ENCODE measurements at places on chromosomes 5 and 9.

- DNase-seq: no peak
These were observed 100.2 kb downstream of the PDE8B start for GRCh38 chr5:77310494-77311213.

DNA sequence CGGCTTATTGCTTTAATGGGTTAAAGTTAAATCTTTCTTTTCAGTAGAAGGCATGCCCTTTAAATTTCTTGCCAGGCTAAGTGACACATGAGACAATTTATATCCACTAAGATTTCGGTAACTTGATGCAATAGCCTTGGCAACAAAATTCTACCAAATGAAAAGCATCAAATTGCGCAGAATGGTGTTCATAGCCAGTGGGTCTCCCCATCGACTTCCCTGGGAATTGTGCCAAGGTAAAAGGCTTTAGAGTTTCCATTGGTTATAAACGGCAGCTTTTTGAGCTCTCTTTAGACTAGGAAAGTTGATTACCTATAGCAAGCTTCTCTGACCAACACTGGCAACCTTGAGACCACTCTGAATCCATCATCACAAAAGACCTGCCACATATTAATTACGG lies 358.4 kb downstream of the ARRDC3 start:
- DNase-seq: no peak

GRCh38 chr9:5593904-5594303 lies 35.0 kb upstream of the RIC1 start:
- DNase-seq: no peak

GRCh38 chr9:93265301-93265971 lies 81.5 kb downstream of the WNK2 start:
- no peak for DNase-seq

DNA sequence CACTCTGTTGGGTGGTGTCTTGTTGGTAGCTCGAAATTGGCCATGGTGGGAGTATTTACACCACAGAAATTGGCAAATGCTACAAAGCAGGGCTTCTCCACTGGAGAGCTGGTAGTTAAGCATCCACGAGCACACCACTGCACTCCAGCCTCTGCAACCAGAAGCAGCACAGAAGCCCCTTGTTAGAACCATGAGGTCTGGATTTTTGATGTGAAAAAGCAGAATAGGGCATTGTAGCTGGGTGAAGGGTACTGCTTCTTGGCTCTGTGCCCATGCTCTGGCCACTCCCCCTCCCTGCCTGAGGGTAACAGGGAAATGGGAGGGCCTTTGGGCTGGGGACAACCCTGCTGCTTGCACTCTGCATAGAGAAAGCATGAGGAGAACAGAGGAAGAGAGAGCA lies 81.2 kb upstream of the UBTD2 start:
- no peak for DNase-seq

DNA sequence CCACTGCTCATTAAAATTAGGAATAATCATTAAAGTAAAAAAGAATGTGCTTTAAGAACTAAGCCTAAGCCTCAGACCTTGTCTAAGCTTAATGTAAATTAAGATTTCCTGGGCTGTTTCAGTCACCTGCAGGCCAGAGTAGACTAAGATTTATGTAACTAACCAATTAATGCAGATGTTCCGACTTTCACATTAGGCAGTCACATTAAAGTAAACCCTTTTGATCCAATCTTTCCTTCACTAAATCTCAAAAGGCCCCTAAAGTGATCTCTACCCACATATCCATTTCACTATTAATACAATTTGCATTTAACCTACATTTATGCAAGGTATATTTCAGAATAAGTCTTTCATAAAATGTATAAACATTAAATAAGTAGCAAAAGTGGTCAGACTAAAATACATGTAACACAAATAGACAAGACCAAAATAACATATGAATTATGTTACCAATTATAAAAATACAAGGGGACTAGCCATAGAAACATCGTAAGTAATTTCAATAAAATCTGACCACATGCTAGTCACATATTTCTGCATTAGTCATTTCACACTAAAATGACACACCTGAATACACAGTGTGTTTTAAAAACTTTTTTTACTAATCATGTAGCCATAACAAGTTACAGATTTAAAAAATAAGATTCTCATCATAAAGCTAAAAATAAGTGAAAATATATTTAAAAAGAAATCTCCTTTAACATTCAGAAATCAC lies 7.7 kb downstream of the NR3C1 start:
- no peak for DNase-seq

DNA sequence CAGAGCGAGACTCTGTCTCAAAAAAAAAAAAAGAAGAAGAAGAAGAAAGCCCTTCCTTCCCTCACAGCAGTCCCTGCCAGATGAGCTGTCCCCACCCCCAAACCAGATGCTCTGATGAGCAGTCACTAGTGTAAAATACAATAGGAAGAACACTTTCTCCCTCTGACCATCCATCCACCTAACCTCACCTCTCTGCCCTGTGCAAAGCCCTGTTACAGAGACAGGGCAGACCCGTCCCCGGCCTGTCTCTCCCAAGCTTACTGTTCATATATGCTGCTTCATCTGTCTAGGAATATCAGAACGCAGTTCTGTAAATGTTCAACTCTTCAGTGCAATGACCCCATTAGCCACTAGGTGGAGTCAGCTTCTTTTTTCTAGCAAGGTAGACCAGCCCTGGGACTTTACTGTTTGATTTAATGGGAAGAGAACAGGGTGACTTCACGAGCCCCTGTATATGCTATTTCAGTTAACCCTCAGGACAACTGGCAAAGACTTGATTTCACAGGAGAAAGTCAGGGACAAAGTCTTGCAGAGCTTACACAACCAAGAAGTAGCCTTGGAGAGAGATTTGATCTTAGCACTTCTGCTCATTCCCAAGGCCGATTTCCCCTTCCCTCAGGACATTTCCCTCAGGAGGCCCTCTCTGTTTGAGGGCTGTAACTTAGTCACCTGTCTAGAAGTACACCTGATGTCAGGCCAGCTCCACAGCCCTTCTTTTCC lies 14.9 kb upstream of the FGFR4 start:
- peak; percentile 69 for DNase-seq

DNA sequence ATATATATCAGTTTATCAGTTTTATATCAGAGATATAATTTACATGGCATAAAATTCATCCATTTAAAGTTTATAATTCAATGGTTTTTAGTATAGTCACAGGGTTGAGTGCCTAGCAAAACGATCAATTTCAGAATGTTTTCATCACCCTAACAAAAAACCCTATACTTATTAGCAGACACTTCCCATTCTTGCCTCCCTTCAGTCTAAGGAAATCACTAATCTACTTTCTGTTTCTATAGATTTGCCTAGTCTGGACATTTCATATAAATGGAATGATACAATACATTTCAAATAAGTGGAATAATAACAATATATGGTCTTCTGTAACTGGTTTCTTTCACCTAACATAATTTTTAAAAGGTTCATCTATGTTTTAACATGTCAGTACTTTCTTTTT lies 9.6 kb upstream of the LNPEP start:
- no peak for DNase-seq

- no peak for DNase-seq
These were observed 346.6 kb downstream of the PARP8 start for GRCh38 chr5:51013036-51013435.

GRCh38 chr9:36154331-36154952 lies 14.7 kb upstream of the CCIN start:
- no peak for DNase-seq

DNA sequence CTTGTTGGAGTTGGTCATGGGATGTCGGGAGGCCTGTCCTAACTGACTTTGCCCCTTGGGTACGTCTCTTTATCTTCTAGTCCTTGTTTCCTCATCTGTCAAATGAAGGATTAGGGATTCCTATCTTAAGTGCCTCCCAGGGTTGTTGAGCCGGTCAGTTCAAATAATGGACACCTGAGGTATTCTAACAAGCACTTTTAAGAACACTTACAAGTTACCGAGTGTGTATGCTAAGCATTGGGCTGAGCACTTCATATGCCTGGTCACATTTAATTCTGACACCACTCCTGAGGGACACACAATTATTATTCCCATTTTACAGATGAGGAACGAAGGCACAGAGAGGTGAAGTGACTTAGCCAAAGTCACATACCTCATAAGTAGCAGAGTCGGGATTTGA lies 37.1 kb downstream of the CAMK2A start:
- no peak for DNase-seq

DNA sequence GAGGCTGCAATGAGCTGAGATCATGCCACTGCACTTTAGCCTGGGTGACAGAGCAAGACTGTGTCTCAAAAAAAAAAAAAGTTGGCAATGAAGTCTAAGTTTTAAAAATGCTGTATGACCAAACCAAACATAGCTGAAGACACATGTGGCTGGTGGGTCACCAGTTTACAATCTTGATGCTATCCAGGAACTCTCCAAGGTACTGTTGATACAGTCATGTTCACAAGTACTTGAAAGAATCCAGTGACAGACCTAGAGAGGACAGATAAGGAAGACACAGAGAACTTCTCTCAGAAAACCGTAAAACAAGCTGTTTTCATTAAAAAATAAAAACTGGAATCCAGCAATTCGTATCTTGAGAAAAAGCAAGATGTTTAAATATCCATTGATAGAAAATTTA lies 95.7 kb downstream of the ACTBL2 start:
- DNase-seq: no peak

- no peak for DNase-seq
These were observed 29.3 kb downstream of the SLC1A1 start for GRCh38 chr9:4519604-4520003.

DNA sequence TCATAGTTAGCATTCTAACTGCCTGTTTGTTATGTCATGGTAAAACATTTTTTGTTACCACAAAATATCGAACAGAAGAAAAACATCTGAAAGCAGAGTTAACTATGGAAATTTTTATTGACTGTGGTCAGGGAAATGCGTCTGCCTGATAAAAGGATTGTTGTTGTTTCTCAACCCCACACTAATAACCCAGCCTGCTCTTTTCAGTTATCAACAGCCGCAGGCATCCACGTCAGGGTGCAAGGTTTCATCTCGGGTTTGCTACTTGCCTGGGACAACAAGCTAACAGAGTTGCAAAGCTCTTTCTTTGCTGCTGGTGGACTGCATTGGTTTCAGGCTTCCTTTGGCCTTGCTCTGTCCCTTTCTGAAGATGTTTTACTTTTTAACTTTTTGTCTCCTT lies 969.2 kb downstream of the CDH18 start:
- DNase-seq: no peak

DNA sequence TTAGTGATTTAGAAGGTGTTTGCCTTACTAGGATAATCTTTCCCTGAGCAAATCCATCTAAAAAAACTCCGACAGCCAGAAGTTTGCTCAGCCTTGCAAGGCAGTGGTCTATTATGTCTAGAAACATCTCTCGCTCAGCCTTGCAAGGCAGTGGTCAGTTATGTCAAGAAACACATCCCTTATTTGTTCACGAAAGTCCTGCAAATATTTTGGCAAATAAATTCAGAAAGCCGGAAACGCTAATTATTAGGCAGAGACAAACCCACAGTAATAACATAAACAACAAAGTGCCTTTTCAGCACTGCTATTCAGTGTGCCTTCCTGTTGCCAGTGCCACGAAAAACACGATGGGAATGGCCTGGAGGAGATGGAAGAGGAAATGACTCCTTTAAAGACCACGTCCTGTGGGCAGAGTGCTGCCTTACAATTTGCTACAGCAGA lies 184.5 kb downstream of the GNAQ start:
- DNase-seq: no peak

- no peak for DNase-seq
These were observed 20.1 kb downstream of the SREK1 start for GRCh38 chr5:66164044-66164790.

DNA sequence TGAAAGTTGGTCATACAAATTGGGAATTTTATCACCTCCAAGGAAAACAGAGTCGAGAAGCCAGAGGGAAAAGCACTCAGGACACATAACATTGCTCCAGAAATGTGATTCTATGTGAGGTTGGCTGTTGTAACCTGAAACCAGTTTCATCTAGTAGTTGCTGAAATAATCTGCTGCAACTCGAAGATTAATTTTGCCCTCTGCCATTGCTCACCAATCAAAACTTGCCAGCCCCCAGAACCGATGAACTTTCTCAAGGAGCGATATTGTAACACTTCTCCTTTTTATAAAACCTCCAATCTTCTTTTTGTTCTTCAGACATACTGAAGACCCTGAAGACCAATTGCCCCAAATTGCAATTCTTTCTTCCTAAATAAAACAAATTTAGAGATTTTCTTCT lies 31.1 kb downstream of the C5orf58 start:
- no peak for DNase-seq

DNA sequence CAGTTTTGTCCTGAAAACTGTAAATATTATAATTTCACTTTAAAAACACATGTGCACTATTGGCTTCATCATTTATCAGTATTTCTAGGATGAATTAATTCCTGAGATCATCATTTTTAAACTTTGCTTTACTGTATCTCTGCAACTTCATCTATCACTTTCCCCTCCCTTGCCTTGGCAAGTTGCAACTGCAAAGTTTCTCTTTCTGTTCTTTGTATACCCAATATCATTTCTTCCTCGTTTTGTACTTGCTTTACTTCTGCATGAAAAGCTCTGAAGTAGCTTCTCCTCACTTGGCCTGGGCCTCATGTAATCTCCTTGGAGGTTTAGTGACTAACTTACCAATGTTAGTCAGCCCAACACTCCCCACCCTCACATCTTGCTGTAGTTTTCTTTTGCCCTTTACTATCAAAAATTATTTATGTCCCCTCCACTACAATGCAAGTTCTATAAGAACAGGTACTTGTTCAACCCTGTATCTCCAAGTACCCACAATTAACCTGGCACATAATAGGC lies 12.8 kb downstream of the C5orf63 start:
- no peak for DNase-seq

DNA sequence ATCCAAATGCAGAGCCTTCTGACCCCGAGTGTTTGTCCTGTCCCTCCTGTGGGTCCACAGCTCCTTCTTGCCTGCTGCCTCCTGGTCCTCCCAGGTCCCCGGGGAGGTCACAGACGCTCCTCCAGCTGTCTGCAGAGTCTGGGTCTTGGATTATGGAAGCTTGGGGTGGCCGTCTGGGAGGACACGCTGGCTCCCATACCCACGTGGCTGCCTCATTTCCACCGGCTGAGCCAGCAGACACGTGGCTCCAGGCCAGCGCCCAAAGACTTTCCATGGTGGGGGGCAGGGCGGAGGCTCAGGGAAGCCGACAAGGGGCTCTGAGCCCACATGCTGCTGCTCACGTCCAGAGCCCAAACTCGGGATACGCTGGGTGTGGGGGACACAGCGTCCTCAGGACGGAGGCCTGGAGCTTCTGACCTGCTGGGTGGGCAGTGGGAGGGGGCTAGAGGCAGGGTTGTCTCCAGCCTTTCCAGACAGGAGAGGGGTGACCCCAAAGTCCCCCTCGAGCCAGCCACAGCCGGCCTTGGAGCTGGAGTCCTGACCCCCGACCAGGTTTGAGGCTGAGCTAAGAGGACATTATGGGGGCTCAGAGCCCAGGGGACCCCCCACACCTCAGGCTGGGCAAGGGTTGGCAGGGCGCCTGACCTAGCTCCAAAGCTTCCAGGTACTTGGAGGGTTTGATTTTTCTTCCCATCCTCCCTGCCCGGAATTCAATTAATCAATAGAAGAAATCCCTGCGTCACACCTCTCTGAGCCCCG lies 24.2 kb upstream of the RNU6ATAC start:
- no peak for DNase-seq

GRCh38 chr5:133758641-133759040 lies 146.3 kb upstream of the FSTL4 start:
- no peak for DNase-seq

Data from activated CD8-positive, alpha-beta memory T cell treated with anti-CD3 and anti-CD28 coated beads, Interleukin-2, amount 50 U/mL, for 4 hours (primary cell).